Activated CD8-positive, alpha-beta T cell treated with anti-CD3 and anti-CD28 coated beads for 36 hours (primary cell): ENCODE measurements at places on chromosomes 2 and 18.

GRCh38 chr2:29841386-29842004 is 79.9 kb downstream of the ALK start:
- DNase-seq: peak; percentile 38

- DNase-seq: no peak
Observed at GRCh38 chr18:13006531-13007247, 15.5 kb downstream of the CEP192 start.

- DNase-seq: peak; percentile 41
Observed at GRCh38 chr2:20424300-20425290, 22.3 kb upstream of the RHOB start.

DNA sequence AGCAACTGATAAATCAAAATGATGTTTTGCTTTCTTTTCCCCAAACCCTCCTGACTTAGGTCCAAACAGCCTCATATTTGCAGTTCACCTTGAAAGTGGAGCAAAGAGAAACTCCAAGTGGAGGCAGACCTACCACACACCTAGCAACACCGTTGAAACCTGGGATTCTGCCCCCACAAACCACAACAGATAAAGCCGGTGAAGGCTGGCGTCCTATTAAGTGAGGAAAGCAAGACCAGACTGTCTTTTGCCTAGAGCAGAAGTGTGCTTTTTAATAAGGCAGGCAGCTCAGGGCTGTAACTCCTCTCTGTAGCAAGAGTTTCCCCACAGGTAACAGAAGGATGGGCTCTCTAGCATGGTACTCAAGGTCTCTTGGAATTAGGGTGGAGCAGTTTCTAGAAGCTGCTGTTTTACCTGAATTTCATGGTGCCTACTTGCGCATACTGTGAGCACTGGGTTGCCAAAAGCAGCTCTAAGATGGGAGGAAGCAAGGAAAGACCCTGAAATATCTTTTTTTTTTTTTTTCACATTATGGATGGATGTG is 336.9 kb downstream of the BCL11A start:
- no peak for DNase-seq

DNA sequence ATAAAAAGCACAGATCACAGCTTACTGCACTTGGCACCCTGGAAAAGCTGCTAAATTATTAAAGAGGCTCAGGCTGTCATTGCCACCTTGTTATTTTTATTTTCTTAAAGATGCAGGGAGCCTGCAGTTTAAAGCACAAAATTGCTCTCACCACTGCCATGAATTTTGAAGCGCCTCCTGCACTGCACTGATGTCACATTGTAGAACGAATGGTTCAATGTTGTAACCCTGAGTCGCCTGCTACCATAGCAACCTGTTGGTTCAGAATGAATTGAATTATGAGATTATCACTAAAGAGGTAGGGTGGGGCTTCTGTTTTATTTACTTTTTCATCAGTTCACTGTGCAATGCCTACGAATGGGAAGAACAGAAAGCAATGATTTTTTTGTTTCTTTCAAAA is 16.5 kb downstream of the SCG2 start:
- no peak for DNase-seq

DNA sequence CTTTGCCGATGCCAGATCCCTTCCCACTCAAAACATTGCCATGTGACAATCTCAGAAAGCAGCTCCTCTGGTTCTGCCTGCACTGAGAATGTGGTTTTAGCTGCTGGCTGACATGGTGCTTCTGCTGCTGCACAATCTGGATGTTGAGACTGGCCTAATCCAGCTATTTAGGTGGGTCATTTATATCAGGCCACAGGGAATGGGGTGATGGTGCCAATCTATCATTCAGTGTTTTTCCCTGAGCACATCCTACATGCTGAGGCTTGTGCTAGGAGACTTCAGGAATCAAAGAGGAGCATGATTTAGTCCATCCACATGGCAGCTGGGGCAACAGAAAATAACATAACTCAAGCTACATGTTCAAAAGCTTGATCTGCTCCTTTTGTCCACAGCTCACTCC is 144.7 kb downstream of the CYRIA start:
- DNase-seq: no peak

DNA sequence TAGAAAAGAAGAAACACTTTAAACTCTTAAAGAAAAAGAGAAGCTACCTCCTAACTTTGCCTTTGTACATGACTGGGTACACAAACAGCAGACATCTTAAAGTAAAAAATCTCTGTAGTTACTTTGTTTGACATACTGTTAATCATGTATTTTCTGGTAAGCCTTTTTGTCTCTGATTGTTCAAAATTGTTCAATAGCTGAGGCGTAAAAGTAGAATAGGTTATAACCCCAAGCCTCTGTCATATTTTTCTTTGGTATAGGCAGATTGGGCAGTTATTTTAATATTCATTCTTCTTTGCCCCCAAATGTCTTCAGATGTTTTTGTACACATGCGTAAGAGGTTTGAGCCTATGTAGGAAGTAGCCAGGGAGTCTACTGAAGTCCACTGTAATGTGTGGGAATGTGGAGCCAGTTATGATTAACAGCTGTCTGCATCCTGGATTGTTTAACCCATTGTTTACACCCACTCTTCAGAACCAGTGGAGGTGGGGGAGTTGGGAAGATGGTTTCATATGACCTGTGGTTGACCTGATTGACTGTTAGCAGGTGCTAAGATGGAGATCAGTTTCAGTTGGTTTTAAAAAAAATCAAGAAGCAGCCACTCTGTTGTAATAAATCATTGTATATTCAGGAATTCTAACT is 150.5 kb downstream of the TANC1 start:
- no peak for DNase-seq

GRCh38 chr2:219218732-219219701 is at the start of gene ABCB6:
Gene ABCB6 (minus strand): TSS chr2:219218958. CDS start chr2:219218673, 285 bp downstream.
- peak; percentile 95 for DNase-seq

DNA sequence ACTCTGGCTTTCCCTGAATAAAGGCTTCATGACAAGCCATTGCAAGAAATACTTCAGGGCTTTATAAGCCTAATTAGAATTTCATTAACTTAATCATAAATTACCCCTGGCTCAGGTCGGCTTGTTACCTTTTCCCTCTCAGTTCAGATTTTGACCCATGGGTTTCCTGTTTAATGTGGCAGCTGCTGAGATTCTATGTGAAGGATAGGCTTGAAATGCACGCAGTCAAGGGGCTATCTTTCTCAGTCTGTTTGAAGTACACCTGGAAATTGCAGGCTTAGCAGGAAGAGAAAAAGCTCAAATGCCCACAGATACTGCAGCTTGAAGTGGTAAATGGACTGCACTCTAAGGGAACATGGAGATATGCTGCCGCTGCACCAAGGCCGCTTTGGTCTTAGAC is 49.4 kb downstream of the CAVIN2 start:
- no peak for DNase-seq

DNA sequence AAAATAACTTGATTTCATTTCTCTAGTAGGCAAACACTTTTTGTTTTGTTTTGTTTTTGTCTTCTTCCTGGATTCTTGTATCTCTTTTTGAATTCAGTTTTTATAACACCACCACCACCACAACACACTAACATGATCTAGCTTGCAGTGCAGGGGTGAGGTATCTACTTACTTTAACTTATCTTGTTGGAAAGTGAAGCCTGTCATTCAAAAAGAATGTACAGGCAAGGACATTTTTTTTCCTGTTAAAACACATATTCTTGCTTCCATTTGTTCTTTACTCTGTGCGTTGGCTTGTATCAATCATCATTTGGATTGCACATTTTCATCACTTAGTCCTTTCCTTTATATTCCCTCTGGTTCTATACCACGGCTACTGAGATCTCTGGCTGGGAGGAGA is 824.2 kb downstream of the PLCL1 start:
- DNase-seq: no peak

DNA sequence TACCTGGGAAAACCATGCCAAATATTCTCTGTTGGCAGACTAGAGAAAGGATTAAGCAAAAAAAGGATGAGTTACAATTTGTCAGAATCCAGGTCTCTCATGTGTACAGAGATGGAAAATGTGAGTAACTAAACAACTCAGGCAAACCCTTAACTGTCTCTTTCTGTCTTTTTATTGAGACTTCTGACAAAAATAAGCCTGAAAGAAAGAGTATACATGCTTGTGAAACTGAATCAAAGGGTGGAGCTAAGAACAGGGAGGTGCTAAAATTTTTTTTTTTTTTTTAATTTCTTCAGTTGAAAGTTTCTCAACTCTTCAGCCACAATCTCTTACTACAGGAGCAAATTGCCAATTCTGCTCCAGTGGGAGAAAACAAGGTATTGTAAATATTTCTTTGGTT is at the start of gene SERPINB10:
Gene SERPINB10 (plus strand): TSS at position 295 of the 400 bp plus-strand sequence. CDS start 7,553 bp downstream, outside the sequence.
- no peak for DNase-seq

DNA sequence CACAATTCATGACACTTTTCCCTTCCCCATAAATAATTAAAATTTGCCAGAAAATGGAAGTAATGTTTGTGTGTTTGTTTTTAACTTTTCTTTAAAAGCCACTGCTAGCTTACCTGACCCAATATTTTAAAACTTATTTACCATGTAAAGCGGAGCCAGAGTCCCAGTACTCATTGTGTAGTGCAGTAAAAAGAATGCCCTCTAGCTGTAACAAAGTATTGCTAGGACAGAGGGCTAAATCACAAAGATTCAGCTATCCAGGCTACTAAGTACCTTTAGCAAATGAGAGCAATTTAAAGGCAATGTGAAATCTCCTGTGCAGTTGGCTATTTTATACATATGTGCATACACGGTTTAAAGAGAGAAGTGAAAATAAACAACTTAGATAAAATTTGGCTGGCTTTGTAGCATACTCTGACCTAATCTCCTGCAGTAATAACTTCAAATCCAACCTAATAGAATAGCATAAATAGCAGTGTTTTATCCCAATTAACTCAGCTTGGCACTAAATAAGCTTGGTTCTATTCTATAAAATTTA is 997.4 kb upstream of the PIK3C3 start:
- no peak for DNase-seq

- DNase-seq: no peak
Observed at GRCh38 chr2:241041589-241042158, 43.3 kb downstream of the SNED1 start.

DNA sequence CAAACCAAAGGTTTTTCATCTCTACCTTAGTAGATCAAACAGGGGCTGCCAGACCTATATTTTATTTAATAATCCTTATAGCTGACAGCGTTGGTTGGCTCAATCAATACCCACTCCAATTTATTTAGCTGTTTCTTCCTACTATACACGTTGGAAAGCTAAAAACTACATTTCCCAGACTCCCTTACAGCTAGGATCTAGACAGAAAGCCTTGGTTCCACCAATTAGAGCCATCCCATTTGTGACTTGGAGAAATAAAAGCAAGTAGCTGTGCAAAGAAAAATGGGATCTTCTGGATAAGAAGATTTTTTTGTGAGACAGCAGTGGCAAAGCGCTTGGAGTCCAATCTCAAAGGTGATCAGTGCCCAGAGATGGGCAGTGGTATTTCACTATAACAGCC is 331.3 kb upstream of the MEIS1 start:
- DNase-seq: no peak

- no peak for DNase-seq
Observed at GRCh38 chr2:105296017-105296611, 33.4 kb downstream of the TGFBRAP1 start.

GRCh38 chr2:3099145-3099859 is 278.3 kb downstream of the EIPR1 start:
- no peak for DNase-seq
